T-helper 17 cell (primary cell): ENCODE measurements at places on chromosomes 3 and 15. TPM values are rescaled to one million over a fixed set of nuclear protein-coding genes. Genes with fewer than 3 reads are reported as not detected.

LRRK1 gene
- total RNA-seq = 1.5 TPM

MAGEF1 gene
- 4.5 TPM for total RNA-seq

HRG gene
- not detected for total RNA-seq

ERICH6 gene
- total RNA-seq = 1.6 TPM

DNA sequence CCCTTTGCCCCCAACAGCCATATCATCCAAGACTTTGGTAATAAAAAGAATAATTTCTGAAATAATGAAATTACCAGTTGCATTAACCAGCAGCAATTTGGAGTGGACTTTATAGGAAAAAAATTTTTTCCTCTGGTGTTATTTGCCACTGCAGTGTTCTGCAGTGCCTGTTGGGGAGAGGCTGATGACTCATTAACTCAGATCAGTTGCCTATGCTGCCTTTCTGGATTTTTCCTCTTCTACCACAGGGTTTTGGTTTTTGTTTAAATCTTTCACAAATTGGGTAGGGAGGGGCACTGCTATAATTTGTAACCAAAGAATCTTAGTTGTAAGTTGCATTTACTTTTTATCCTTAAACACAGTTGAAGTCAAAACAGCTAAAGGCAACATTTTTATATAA lies 22.7 kb downstream of the ATP6V1A start:
- peaks cover 8% of the 10 kb centered on the region for H3K4me1 ChIP-seq
- H3K27ac ChIP-seq = no peak overlapping the region
- no peaks in the 10 kb centered on the region for H3K27me3 ChIP-seq
- no peak for DNase-seq
- no peaks in the 10 kb centered on the region for H3K36me3 ChIP-seq
- no peak overlapping the region for H3K4me3 ChIP-seq

DNA sequence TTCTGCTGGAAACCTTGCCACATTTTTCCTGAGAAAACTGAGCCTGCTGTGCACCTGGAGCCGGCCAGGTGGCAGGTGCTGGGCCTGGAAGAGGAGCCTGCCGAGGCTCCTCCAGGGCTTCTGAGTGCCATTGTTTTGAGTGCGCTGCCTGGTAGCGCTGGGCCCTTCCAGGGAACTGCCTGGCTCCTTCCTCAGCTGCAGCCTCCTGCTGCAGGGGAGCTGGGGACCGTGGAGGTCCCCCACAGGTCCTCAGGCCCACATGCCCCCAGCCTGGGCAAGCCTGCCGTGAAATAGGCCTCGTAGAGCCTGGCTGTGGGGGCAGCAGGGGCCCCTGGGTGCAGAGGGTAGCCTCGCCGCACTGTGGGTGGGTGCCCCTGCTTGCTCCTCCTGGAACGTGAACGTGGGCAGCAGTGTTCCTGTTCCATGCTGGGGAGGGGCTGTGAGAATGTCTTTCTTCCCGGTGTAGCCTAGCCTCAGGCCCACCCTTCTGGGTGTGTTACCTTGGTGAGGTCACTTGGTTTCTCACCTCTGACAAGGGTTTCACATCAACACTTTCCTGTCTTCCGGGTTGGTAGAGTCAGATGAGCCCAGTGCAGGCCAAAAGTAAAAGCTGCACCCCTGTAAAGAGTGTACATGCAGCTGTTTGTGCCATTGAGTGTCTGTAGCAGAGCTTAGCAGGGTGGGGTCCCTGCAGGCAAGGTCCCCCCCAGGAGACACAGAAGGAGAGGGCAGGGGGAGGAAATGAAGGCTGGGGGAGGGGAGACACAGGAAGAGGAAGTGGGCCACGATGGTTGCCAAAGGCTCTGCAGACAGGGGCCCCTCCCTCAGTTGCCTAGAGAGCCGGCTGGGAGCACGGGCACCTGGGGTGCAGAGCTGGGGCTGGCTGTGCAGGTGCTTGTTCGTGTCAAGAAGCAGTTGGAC lies 34.5 kb downstream of the KLF13 start:
- peak; percentile 58 for DNase-seq
- peaks cover 85% of the 10 kb centered on the region for H3K4me1 ChIP-seq
- no peaks in the 10 kb centered on the region for H3K27me3 ChIP-seq
- H3K36me3 ChIP-seq = peaks cover 3% of the 10 kb centered on the region

GRCh38 chr3:125232401-125232800 lies 19.9 kb upstream of the SLC12A8 start:
- H3K27me3 ChIP-seq = no peaks in the 10 kb centered on the region
- peaks cover 13% of the 10 kb centered on the region for H3K36me3 ChIP-seq
- no peak for DNase-seq
- H3K4me1 ChIP-seq = no peaks in the 10 kb centered on the region
- no peak overlapping the region for H3K4me3 ChIP-seq
- H3K27ac ChIP-seq = no peak overlapping the region

GRCh38 chr3:48157950-48158376 lies 30.3 kb downstream of the CDC25A start:
- no peak for DNase-seq
- peaks cover 6% of the 10 kb centered on the region for H3K4me1 ChIP-seq
- H3K27ac ChIP-seq = no peak overlapping the region
- H3K4me3 ChIP-seq = no peak overlapping the region

DNA sequence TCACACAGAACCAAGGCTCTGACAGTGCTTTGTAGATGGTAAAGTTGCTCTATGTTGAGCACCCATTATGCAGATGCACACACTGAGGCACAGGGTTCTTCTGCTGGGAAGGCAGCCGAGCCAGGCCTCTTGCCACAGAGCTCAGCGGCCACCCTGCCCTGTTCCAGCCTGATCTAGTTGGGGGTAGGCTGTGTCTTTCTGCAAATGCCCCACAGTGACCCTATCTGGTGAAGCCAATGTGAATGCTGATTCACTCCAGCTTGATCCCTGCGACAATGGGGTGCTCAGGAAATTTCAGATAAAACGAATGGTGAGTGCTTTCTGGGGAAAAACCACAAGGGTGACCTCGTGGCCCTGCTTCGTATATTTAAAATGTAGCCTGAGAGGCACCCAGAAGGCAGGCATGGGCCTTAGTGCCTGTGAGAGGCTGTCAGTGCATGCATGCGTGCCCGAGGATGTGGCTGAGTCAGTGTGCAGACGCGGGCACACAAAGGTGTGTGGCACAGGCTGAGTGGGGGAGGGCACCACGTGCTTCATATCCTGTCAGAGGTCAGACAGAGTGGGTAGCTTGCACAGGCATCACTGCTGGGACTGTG lies 85.7 kb downstream of the ATP2B2 start:
- no peaks in the 10 kb centered on the region for H3K36me3 ChIP-seq
- H3K27me3 ChIP-seq = peaks cover 34% of the 10 kb centered on the region
- H3K27ac ChIP-seq = no peak overlapping the region
- H3K4me3 ChIP-seq = no peak overlapping the region

GRCh38 chr3:21013566-21013965 lies 737.4 kb downstream of the ZNF385D start:
- no peaks in the 10 kb centered on the region for H3K4me1 ChIP-seq
- no peaks in the 10 kb centered on the region for H3K27me3 ChIP-seq
- DNase-seq = no peak
- no peak overlapping the region for H3K27ac ChIP-seq

DNA sequence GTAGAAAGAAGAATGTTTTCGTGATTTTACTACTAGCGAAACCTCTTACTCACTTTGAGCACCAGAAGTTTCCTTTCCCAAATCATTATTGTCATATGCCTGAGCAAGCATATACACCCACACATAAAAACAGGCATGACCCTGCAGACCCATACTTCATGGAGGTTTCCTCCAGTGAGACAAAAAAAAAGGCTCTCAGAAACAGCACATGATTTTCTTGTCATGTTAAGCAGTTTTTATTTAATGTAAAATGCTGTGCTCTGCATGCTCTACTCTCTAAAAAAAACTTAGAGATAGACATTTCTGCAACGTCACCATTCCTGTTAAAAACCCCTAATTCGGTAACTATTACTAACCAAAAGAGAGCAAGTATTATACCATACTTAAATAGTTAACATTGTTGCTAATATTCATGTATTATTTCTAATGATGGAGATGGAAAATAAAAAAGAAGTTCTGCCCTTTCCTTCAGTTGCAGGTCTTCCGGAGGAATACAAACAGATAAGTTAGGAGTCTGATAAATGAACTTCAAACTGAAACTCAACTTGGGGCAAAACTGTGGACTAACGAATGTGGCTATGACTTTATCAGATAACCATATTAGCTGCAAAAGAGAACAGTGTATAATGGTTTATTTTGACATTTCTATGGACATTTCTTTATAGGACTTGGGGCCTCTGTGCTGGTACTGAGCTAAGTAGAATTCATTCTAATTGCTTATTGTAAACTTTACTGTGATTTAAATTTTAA lies 15.9 kb downstream of the CD200R1 start:
- H3K4me1 ChIP-seq = peaks cover 13% of the 10 kb centered on the region
- peak overlapping the region; percentile 66 for H3K27ac ChIP-seq
- DNase-seq = no peak
- peak overlapping the region; percentile 66 for H3K4me3 ChIP-seq

- H3K27me3 ChIP-seq = peaks cover 53% of the 10 kb centered on the region
- H3K4me3 ChIP-seq = peak within 1 kb of the TSS; percentile 61
- H3K4me1 ChIP-seq = peaks cover 8% of the 10 kb centered on the region
- H3K36me3 ChIP-seq = no peaks in the 10 kb centered on the region
Measured at GRCh38 chr3:173397161-173398110, at the start of gene NLGN1. Gene NLGN1, plus strand, starts transcription at chr3:173397744.

DNA sequence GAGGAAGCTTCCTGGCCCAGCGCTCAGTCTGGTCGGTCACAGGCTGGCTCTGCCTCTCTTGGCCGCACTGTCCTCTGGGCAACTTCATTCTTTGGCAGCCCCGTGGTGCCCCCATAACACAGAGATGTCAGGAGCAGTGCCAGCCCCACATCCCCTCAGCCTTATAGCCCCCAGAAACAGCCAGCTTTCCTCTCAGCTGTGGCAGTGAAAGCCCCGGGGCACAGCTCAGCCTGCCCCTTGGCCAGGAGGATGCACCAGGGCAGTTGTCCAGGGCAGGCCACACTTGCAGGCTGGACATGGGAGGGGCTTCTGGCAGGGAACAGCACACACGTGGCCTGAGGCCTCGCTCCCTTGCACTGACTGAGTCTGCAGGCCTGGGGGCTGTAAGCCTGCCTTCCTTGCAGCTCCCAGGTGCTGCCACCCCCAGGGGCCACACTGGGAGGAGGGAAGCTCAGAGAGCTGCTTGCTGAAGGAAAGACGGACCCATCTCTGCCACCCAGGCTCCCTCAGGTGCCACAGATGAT lies 10.3 kb upstream of the RHO start:
- peaks cover 3% of the 10 kb centered on the region for H3K36me3 ChIP-seq
- no peak overlapping the region for H3K4me3 ChIP-seq
- DNase-seq = no peak

GRCh38 chr3:190562866-190563510 lies 49.1 kb downstream of the IL1RAP start:
- no peak for DNase-seq
- H3K27ac ChIP-seq = no peak overlapping the region
- H3K36me3 ChIP-seq = no peaks in the 10 kb centered on the region
- peaks cover 5% of the 10 kb centered on the region for H3K4me1 ChIP-seq
- no peaks in the 10 kb centered on the region for H3K27me3 ChIP-seq
- no peak overlapping the region for H3K4me3 ChIP-seq

DNA sequence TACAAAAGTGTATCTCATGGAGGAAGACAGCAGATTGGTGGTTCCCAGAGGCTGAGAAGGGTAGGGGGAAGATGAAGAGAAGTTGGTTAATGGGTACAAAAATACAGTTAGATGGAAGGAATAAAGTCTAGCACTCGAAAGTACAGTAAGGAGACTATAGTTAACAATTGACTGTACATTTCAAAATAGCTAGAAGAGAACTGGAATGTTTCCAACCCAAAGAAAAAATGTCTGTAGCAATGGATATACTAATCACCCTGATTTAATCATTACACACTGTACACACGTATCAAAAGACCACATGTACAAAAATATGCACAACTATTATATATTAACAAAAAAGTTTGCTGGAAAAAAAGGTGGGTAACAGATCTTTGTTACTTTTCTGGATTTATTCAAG lies 57.3 kb downstream of the THRB start:
- no peaks in the 10 kb centered on the region for H3K4me1 ChIP-seq
- H3K4me3 ChIP-seq = no peak overlapping the region
- H3K36me3 ChIP-seq = no peaks in the 10 kb centered on the region
- no peak overlapping the region for H3K27ac ChIP-seq
- DNase-seq = no peak

DNA sequence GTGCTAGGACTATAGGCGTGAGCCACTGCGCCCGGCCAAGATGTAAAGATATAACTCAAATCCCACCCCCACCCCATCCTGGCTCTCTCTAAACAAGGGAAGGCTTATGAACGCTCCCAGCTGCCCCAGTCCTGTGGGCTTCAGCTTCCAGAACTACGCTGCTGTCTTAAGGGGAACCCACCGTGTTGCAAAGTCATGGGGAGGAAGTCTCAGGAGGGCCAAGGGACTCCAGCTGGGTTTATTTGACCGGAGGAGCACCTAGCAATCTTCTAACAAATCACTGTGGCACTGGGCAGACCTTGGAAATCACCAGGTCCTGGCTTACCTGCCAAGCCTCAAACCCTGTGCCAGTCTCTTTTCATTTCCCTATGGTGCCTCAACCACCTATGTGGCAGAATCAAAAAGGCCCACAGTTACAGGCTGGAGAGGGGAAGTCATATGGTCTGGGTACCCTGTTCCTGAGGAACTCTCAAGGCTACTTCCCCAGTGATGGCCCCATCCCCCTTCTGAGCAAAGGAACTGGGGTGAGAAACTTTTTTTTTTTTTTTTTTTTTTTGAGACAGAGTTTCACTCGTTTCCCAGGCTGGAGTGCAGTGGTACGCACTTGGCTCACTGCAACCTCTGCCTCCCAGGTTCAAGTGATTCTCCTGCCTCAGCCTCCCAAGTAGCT lies 83.4 kb downstream of the RBPMS2 start:
- H3K27me3 ChIP-seq = no peaks in the 10 kb centered on the region
- H3K27ac ChIP-seq = no peak overlapping the region
- peaks cover 3% of the 10 kb centered on the region for H3K36me3 ChIP-seq
- H3K4me3 ChIP-seq = no peak overlapping the region
- no peak for DNase-seq

GRCh38 chr15:36601497-36601932 lies 22.1 kb downstream of the CDIN1 start:
- H3K4me3 ChIP-seq = no peak overlapping the region
- H3K36me3 ChIP-seq = peaks cover 2% of the 10 kb centered on the region
- DNase-seq = no peak

DNA sequence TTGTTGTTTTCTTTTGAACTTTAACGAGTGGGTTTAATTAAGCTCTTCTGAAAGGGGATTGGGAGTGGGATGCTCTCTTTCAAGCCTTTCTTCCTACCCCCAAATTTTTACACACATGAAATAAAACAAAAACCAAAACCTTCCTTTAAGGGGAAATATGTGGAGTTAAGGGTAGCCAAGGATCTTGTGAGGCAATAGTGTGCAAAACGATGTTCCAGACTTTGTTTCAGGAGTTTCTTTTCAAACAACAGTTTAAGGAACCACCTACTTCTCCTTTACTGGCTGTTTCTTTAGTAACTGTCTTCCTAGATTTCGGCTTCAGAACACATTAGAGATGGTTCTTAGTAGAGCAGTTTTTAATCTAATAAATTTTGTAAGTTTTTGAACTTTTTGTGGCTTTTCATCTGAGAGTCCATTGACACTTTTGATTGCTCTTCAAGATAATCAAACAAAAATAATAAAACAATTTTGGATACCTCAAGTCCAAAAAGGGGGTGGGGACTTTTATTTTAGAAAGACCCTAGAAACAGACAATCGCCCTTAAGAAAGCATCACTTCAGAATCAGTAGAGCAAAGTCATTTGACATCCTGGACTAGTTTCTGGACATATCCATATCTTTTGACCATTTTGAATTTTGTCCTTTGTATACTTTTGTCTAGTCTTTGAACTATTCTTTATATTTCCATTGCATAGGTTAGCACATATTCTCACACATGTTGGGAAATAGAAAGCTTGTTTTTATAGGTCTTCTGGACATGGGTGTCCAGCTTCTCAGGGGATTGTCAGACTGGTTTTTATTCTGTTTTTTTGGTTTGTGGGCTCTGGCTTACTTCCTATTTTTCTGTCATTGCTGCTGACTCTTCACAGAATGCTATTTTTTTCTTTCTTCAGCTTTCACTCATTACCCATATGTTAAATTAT lies 6.0 kb downstream of the DIPK2A start:
- peaks cover 3% of the 10 kb centered on the region for H3K36me3 ChIP-seq
- peak overlapping the region; percentile 36 for H3K4me3 ChIP-seq
- H3K27me3 ChIP-seq = no peaks in the 10 kb centered on the region
- DNase-seq = no peak
